Mammary epithelial cell (primary cell): ENCODE measurements at places on chromosomes 4 and X. TPM values are rescaled to one million over a fixed set of nuclear protein-coding genes. Genes with fewer than 3 reads are reported as not detected.

- no peak for DNase-seq
Measured at GRCh38 chr4:18815779-18816173, 794.2 kb upstream of the LCORL start.

GRCh38 chr4:100147684-100148083 is 42.6 kb downstream of the DDIT4L start:
- DNase-seq = no peak

GRCh38 chrX:45372151-45372550 is 171.5 kb upstream of the DIPK2B start:
- DNase-seq = no peak

DNA sequence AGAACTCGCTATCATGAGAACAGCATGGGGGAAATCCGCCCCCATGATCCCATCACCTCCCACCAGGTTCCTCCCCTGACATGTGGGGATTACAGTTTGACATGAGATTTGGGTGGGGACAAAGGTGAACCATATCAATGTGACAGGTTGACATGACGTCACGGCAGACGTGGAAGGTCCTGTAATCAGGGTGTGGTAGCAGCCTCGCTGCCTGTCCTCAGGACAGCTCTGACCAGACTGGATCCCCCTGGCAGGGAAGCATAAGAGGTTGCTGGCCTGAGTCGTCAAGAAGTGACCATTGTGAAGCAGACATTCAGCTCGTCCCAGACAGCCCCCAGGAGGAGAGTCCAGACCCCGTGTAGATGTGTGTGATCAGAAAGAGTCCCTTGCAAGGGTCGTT is 104.6 kb downstream of the TNIP2 start:
- DNase-seq = no peak

- DNase-seq = no peak
Measured at GRCh38 chr4:6754481-6755087, 27.9 kb upstream of the KIAA0232 start.

GRCh38 chr4:113869743-113870375 is 108.3 kb upstream of the CAMK2D start:
- peak; percentile 90 for DNase-seq

- no peak for DNase-seq
Measured at GRCh38 chrX:20437683-20438082, 171.0 kb upstream of the RPS6KA3 start.

DNA sequence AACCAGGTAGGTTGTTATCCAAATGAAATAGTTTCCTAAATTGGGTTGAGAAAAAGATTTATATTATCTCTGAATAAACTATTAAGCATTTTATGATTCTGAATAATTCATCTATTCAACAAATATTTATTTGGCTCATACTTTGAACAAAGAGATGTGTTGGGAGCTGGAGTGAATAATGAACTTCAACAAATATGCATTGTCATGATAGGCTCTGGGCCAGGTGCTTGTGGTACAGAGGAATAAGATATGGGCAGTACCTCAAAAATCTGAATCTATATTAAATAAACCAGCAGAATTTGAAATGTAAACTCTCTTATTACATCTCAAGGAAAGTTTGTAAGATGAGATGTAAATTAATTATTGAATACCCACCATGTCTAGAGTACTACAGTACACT is 75.7 kb upstream of the DCLK2 start:
- DNase-seq = no peak

- DNase-seq = no peak
Measured at GRCh38 chr4:111775556-111776297, 369.5 kb upstream of the FAM241A start.

DNA sequence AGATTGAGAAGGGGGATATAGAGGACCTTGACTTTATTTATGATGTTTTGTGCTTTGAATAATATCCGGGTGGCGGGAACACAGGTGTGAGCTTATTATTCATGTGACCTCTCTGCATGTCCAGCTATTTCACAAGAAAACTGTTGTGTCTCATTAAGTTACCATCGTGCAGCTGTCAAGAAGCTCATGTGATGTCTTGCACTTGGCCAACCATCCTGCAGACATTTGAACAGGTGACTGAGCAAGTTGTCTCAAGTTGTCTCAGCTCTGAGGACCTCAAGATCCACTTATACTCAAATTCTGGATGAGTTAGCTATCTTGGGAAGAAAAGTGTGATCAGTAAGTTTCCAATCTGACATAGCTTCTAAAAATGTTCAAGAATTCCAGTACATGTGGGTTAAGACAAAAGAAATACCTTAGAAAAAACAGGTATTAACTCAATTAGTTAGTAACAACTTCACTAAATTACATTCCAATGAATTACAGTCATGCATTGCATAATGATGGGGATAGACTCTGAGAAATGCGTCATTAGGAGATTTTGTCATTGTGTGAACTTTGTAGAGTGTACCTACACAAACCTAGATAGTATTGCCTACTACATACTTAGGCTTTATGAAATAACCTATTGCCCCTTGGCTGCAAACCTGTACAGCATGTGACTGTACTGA is 462.2 kb downstream of the INPP4B start:
- peak; percentile 82 for DNase-seq

DNA sequence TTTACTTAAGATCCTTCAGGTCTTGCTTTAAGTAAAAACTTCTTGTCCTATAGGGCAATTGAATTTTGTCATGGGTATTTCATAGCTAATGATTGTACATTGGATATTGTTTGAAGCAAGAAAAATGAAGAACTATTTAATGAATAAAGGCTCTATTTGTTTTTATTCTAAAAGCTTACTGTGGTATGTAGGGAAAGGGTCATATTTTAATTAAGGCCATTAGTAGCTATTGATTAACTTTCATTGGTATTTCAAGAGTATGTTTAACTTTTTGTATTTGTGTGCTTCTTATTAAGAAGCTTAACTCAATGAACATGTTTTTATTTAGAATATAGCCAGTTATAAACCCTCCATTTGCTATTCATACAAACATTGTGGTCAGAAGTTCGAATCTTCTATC is 1951.8 kb upstream of the ADGRL3 start:
- no peak for DNase-seq

DNA sequence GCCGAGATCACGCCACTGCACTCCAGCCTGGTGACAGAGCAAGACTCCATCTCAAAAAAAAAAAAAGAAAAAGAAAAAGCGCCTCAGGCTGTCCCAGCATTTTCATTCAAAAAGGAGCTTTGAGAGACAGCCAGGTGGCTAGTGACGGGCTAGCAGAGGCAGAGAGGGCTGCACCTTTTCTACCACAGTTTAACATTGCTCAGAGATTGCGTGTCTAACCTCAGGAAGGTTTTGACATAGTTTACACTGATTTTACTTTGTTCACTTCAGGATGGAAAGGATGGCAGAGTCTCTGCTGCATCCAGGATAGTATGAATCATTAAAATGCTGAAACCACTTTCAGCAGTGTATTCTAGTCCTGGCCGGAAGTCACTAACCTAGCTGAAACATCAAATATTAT is 28.1 kb downstream of the ZFP42 start:
- DNase-seq = peak; percentile 79

GRCh38 chr4:166091912-166092510 is 219.0 kb downstream of the TLL1 start:
- DNase-seq = peak; percentile 17

- no peak for DNase-seq
Measured at GRCh38 chrX:31858915-31859314, 787.1 kb upstream of the FTHL17 start.

DNA sequence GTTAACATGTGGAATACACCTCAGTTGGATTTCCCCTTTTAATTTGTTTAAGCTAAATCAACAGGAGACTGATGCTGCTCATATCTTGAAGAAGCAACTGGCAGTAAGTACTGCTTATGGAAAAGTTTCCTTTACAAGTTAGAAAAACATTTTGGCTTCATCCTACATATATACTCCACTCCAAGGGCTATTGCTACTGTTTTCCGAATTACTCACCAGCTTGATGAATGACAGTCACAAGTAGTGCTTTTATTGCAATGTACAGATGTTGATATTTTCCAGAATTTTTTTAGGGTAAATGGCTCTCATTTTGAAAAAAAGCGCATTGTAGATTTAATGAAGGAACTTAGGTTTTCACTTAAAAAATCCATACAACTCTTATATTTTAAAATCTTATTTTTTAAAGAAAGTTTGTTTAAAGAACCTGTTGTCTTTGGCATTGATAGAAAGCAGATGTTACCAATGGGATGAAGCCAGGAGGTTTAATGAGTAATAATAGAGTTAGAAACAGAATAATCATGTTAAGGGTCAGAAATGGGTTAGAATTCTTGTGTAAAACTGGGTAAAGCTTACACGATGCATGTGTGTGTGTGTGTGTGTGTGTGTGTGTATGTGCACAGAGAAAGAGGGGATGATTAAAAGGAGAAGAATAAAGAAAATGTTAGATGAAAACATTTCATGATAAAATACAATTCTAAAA is 272.9 kb downstream of the CFAP299 start:
- no peak for DNase-seq

GRCh38 chr4:83250687-83251446 is 33.7 kb downstream of the COQ2 start:
- no peak for DNase-seq

- no peak for DNase-seq
Measured at GRCh38 chr4:1017706-1018105, 6.3 kb downstream of the FGFRL1 start.

- DNase-seq = no peak
Measured at GRCh38 chr4:56475917-56476316, 8.5 kb downstream of the SRP72 start.

GRCh38 chrX:41145920-41146608 is 60.8 kb downstream of the USP9X start:
- DNase-seq = peak; percentile 86

GRCh38 chrX:129445436-129445835 is 77.9 kb downstream of the SMARCA1 start:
- DNase-seq = no peak

DNA sequence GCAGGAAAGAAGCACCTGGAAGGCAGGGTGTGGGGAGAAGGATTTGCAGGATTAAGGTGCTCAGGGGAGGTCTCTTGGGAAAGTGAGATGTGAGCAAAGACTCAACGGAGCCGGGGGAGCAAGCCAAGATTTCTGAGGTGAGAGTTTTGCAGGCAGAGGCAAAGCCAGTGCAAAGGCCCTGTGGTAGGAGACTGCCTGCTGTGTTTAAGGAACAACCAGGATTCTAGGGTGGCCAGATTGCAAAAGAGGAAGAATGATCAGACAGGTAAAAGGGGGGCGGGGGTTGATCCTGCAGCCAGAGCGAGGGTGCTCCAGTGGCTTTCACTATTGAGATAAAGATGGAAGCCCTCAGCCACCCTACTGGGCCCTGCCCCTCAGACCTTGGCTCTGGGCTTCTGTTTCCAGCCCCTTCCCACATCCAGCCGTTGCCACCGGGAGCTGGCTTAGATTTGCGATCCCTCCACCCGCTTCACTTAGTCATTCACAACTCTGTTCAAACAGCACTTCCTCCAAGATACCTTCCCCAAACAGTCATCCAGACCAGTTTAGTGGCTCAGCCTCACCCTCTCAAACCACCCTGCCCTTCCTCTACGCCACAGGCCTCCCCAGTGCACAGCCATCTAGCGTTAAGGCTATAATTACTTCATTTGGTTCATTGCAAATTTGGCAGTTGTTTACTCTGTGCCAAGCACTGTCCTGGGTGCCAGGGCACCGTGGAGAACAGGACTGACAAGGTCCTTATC is 23.3 kb upstream of the BCOR start:
- DNase-seq = no peak

DNA sequence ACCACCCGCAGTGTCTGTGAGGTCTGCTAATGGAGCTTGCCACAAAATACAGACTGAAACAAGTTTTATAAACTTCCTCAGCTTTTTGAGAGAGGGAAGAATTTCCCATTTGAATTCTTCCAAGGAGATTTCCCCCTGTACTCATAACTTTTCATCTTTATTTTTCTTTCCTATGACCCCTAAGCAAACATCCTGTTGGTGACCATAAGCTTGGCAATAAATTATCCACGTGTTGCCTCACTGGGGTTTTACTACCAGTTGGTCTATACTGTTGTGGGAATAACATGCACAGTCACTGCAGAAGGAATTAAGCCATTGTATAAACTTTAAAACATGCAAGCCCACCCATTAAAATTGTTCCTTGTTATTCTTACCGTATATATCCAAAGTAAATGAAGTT is 86.2 kb downstream of the SLC39A8 start:
- DNase-seq = no peak

GRCh38 chr4:98506462-98507132 is 151.8 kb downstream of the TSPAN5 start:
- DNase-seq = no peak

DNA sequence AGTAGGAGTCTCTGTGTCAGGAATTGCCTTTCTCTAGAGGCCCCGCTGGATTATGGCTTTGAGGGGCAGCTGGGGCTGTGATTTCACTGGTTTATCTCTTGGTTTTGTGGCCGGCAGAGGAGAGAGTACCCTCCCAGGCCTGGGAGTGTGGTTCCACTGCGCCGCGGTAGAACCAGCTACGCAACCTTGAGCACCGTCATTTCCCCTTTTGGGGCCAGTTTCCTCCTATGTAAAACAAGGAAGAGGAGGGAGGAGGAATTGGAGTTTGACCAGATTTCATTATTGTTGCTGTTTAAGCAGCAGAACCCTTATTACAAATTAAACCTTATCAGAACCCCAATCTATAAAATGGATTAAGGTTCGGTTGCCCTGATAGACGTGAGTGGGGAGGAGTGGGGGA is 4.4 kb downstream of the SOX3 start:
- DNase-seq = no peak

- no peak for DNase-seq
Measured at GRCh38 chr4:19051831-19052230, 1030.3 kb upstream of the LCORL start.

KCTD8 gene
- total RNA-seq = not detected in 2 replicates

FAT1 gene
- 1,267 TPM for total RNA-seq

CHST7 gene
- total RNA-seq = 2.0 and 3.0 TPM in 2 replicates

P2RY8 gene
- not detected in 2 replicates for total RNA-seq

TLR3 gene
- 6.0 TPM for total RNA-seq
